ENCODE measurements at places on chromosomes 6 and 20.

GRCh38 chr6:168060521-168060931, 18.5 kb downstream of the FRMD1 start:
- DNase-seq: no peak

- no peak for DNase-seq
Measured at GRCh38 chr20:17662333-17663039, 19.6 kb downstream of the RRBP1 start.

DNA sequence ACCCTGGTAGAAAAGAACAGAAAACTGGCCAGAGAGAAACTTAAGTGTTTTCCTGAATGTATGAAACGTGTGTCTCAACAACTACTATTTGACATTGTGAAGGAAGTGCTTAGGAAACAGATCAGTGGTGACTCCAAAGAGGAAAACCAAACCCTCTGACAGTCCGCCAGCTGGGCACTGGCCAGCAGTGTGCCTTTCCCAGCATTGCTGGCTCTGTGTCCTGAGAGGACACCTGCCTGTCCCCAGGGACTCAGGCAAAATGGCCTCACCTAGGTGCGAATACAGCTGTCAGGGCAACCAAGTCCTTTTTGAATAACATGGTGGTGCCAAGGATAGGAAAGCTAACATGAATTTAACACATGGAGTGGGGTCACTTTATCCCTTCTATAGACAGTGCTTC, 72.5 kb downstream of the NDUFAF5 start:
- DNase-seq: no peak

- DNase-seq: no peak
Measured at GRCh38 chr20:50385733-50386640, 124.2 kb upstream of the PTPN1 start.

DNA sequence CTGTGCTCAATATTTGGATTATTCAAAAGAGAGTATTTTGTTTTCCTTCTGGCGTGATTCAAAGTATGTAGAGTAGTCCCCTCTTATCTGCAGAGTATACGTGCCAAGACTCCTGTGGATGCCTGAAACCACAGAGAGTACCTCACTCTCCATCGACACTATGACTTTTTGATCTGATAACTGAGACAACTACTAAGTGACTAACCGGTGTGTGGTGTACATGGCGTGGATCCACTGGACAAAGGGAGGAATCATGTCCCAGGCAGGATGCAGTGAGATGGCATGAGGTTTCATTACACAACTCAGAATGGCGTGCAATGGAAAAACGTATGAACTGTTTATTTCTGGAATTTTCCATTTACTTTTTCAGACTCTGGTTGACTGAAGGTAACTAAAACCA, 112.2 kb upstream of the PDE7B start:
- no peak for DNase-seq

DNA sequence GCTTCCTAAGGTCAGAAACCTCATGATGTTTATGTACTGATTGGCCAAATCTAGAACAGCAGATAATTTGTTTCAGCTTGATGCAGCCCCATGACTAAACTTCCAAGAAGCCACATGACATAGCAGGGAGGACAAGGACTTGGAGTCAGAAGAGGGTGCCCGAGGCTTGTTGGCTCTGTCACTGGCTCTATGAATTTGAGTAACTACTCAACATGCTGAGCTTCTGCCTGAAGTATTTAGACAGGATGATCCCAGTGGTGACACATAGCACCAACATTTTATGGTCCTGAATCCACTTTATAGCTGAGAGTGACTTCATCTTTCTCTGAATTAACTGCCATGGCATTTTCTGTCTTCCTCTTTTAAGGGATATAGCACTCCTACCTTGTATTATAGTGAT, 13.5 kb upstream of the TBX18 start:
- DNase-seq: peak; percentile 70

- DNase-seq: no peak
Measured at GRCh38 chr20:54759589-54759988, 284.2 kb downstream of the DOK5 start.

GRCh38 chr6:151059612-151060095, 180.1 kb upstream of the AKAP12 start:
- no peak for DNase-seq

GRCh38 chr6:34146021-34146782, at the start of gene GRM4:
Gene GRM4, minus strand, starts transcription at chr6:34146087. Its CDS starts 12,591 bp downstream, at chr6:34133496.
- DNase-seq: no peak

DNA sequence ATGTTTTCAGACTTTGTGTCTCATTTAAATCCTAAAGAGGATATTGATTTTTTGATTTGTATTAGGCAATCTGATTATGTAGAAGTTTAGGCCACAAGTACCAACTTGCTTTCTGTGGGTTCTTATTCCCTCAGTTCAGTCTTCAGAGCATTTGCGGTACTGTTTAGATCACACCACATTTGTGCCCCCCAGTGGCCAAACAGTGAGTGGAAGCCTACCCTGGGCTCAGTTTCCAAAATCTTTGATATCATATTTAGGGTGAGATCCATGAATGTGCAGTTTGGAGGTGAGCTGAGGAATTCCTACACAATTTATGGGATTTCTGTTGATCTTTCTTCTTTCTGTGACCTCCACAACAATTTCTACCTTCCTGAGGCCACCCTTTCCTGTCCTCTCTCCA, 92.3 kb upstream of the FUT9 start:
- DNase-seq: no peak

DNA sequence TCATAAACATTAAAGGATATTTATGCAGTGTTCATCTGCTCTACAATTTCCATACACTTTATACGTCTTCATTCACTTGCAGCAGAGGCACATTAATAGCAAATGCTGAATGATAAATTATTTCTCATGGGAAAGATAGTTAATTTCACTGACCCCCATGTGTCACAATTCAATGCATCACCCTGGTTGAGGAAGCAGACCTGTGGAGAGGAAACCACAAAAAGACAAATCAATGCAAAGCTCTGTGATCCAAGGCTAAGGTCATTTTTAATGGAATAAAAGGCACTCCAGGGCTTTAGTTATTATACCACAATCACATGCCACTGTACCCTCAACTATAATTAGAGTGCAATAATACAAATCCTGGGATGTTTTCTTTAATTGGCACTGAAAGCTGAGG, 40.3 kb upstream of the TENT5A start:
- DNase-seq: no peak

GRCh38 chr6:97653076-97653475, 370.1 kb upstream of the MMS22L start:
- DNase-seq: no peak

DNA sequence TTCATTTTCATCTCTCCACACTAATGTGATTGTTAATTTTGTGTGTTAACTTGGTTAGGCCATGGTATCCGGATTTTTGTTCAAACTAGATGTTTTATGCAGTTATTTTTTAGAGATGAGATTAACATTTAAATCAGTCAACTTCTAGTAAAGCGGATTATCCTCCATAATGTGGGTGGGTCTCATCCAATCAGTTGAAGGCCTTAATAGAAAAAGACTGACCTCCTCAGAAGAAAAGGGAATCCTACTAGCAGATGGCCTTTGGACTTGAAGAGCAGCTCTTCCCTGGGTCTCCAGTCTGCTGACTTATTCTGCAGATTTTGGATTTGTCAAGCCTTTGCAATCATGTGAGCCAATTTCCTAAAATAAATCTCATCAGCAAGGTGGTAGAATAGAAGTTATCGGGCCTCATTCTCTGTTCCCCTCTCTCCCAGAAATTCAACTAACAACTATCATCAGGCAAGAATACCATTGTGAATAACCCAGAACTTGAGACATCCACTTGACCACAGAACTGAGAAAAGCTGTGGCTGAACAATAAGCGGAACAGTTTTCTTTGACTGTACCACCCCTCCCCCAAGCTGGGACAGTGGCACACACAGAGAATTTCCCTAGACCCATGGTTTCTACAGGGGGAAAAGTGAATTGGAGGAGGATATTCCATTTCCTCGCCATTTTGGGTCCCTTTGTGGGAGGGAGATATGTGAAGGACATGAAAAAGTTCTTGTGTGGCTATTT, 323.0 kb downstream of the UTRN start:
- no peak for DNase-seq

DNA sequence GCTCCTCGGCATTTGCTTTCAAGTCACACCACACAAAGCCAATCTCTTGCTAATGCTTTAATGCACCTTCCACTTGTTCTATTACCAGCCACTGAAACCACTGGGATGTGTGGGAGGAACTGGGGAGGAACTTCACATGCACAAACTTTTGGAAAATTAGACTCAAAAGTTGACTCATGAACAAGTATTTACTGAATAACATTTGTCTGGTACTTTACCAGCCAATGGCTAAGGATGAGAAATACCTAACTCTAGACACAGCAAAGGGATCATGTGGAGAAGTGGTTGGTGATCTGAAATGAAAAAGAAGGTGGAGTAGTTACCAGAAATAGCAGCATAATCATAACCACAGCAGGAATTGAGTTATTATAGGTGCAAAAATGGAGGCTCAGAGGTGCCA, 554.0 kb upstream of the NOX3 start:
- no peak for DNase-seq

DNA sequence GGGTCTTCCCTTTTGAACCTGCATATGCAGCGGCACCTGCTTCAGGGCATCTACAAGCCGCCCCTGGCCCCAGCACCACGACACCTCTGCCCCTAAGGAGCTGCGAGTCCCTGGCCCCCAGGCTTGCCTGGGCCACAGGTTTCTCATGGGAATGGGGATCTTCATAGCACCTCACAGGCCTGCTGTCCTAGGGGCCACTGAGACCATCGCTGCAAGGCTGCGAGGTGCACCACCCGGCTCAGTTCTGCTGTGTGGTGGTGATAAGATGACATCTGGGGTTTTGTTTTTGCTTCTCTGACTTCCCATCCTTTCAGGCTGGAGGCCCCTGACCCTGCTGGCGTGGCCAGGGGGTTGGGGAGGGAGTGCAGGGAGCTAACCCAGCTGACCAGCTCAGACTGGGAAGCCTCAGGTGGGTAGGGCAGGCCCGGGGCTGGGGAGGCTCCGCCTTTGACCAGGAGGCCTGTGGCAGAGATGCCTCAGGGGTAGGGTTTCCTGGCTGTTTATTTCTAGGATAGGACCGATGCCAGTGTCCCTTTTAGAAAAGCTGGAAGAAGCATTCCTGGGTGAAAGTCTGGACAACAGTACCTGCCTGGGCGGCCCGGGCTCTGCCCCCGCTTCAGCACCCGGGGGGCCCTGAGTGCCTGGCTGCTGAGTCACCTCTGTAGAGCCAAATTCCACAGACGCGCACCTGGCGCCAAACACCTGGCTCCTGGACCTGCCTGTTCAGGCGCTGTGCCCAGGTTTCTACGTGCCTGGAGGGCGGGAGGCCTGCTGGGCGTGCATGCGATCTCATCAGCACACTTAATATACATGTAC, 264.7 kb downstream of the DLL1 start:
- no peak for DNase-seq

DNA sequence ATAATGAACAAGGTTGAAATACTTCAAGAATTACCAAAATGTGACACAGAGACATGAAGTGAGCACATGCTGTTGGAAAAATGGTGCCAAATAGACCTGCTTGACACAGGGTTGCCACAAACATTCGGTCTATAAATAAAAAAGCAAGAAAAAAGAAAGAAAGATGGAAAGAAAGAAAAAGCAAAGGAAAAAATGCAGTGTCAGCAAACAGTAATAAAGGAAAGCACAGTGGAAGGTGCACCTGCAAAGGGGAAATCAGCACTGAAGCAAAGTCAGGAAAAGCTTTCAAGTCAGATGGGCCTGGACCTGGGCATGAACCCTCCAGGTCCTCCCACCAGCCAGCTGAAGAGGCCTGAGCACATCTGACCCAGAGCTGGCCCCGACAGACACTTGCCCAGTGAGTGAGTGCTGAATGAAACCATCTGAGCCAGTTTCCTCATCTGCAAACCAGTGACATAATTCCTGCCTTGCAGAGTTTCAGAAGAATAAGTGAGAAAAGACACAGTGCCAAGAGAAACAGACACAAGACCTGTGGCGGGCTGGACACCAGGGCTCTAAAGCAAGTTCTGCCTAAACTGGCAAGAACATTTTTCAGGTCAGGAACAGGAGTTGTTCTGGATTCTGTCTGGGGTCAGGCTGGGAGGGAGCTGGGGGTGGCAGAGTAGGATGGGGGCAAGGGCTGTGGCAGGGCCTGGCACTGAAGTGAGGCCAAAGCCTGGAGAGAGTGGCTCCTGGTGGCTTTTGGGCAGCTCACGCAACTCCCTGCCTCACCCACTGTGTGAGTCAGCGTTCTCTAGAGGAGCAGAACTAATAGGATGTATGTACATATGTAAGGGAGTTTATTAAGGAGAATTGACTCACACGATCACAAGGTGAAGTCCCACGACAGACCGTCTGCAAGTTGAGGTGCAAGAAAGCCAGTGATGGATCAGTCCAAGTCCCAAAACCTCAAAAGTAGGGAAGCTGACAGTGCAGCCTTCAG, 23.9 kb upstream of the MICB start:
- peak; percentile 89 for DNase-seq

DNA sequence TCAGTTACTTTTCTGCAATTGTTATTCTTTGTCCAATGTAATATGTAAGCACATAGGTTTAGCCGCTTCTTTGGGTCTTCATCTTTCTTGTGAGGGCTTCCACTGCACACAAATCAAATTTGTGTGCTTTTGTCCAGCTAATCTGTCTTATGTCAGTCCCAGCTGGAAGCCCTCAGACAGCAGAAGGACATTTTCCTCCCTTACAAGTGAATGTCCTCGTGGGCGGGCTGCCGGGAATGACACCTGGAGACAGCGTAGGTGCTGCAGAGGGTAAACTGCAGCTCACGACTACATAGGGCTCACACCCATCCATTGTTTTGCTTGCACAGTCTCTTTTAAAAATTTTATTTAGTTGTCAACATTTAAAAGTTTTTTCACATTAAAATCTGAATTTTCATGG, 24.6 kb upstream of the PPP1R14C start:
- no peak for DNase-seq

GRCh38 chr6:39003072-39003471, 45.5 kb upstream of the GLP1R start:
- no peak for DNase-seq

DNA sequence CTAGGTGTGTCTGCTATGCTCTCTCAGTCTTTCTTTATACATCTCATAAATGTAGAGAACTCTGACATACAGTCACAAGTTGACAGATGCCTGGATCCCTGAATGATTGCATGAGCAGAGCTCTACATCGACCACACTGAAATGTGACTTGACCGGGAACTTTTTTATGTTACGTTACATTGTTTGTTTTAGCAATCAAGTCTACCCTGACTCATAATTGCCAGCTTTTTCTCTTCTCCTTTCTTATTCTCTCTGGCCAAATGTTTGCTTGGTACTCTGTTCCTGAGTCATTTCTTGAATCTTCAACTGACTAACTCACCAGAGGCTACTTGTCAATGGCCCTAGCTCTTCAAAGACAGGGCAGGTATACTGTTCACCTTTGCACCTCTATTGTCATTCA, 213.6 kb upstream of the DTNBP1 start:
- no peak for DNase-seq
